ENCODE measurements at places on chromosomes 5 and 9.
A peak's percentile ranks its signal among the peaks of the same experiment; 100 is the strongest.

GRCh38 chr5:67490543-67491321 is 294.1 kb upstream of the CD180 start:
- DNase-seq: no peak

GRCh38 chr5:67679184-67679841 is 482.7 kb upstream of the CD180 start:
- DNase-seq: no peak

GRCh38 chr5:139486201-139486600 is 3.6 kb upstream of the STING1 start:
- no peak for DNase-seq

GRCh38 chr9:7273575-7273974 is 515.8 kb downstream of the KDM4C start:
- peak; percentile 39 for DNase-seq

- no peak for DNase-seq
Measured at GRCh38 chr5:172077664-172078425, 71.4 kb upstream of the FBXW11 start.

DNA sequence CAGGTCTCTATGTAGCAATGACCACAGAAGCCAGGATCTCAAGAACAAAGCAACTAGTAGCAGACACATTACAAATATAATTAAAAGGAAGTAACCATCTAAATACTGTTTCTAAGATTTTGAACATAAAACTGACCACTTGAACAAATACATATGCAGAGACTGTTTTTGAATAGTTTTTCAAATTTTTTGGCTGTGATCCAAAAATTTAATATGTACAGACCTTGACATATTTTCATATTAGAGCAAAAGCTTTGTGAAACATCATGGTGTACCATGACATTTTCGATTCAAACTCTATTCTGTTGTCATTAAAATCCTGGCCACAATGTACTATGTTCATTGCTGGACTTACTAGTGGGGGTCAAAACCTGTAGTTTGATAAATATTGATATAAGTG is 126.5 kb downstream of the NUDT12 start:
- DNase-seq: no peak

- no peak for DNase-seq
Measured at GRCh38 chr5:58381566-58381965, 78.3 kb downstream of the PLK2 start.

DNA sequence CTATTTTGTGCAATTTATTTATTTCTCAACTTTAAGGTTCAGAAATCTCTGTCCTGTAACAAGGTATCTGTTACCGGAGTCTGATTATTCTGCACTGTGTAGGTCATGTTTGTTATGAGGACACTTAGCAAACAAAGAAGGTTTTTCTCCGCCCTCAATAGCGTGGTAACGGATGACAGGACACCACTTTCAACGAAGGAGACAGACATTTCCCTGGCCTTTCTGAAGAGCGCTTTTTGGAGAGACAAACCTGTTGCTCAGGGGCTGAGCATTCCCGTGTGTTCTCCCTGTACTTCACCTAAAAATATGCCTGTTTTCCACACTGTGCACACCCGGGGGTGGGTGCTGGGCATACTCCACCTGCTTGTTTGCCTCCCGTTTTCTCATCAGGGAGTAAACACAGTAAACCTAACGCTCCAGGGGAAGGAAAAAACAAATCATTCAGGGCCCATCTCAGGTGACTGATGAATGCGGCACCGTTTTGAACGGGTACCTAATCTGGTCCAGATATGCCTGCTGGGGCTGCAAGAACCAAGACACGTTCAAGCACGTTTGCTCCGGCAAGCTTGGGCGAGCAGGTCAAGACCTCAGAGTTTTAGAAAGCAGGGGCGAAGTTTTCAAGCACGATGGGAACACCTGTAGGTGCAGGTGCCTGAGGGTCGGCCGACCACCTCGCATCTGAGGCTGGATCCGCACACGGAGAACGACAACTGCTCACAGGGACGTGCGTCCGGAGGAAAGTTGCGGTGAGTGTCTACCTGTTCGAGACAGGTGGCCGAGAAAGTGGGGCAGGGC is 859 bp downstream of the RETREG1 start:
- DNase-seq: no peak

- DNase-seq: no peak
Measured at GRCh38 chr9:71675105-71675856, 93.0 kb downstream of the CEMIP2 start.

- no peak for DNase-seq
Measured at GRCh38 chr9:124419832-124420489, 4.7 kb upstream of the PSMB7 start.

GRCh38 chr9:72577212-72577753 is 55.9 kb downstream of the TMC1 start:
- no peak for DNase-seq

GRCh38 chr5:111738118-111738517 is 18.9 kb downstream of the NREP start:
- no peak for DNase-seq

GRCh38 chr5:154524181-154524580 is 46.2 kb upstream of the HAND1 start:
- no peak for DNase-seq

DNA sequence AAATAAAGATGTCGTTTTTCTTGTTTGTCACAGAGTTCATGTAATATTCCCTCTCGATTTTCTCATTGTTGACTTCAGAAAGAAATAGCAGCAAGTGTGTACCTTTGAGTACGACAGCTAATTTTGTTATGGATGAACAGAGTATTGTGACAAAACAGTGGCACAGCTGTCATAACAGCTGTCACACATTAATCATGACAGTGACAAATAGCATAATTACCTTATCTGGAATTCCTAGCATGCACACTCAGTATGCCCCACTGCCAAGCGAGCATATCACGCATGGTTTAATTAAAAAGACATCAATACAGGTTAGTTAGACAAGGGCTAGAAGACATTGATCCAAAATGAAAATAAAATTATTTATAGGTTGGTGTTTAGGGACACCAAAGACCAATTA is 375.1 kb downstream of the SPATA31D1 start:
- DNase-seq: no peak

DNA sequence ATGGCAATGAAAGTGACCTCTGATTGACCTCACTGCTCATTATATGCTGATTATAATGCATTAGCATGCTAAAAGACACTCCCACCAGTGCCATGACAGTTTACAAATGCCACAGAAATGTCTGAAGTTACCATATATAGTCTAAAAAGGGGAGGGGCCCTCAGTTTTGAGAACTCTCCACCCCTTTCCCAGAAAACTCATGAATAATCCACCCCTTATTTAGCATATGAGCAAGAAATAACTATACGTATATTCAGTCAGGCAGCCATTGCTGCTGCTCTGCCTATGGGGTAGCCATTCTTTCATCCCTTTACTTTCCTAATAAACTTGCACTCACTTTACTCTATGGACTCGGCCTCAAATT is 163.1 kb downstream of the ESM1 start:
- DNase-seq: no peak

DNA sequence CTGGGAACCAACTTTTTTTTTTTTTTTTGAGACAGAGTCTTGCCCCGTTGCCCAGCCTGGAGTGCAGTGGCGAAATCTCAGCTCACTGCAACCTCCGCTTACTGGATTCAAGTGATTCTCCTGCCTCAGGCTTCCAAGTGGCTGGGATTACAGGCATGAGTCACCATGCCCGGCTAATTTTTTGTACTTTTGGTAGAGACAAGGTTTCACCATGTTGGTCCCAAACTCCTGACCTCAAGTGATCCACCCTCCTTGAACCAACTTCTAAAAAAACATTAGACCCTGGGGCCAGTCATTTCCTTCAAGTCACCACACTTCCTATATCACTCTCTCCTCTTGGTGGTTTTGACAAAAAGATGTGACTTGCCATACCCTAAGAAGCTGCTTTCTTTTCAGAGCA is 10.9 kb upstream of the SHROOM1 start:
- DNase-seq: no peak

DNA sequence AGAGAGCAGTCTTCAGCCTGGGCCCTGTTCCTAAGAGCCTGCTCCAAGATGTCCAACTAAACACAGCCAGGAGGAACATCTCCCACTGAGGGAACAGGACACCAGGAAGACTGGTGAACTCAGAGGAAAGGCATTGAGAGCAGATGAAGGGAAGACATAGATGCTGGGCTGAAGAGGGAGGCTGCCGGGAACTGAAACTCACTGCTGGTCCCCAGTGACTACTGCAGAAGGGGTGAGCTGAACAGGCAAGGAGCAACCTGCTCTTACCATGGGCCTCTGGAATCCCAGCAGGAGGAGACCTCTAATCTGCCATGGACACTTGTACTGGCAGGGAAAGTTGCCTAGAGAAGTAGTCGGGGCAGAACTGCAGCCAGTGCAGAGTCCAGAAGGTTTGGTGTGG is 95.7 kb downstream of the TRPM3 start:
- no peak for DNase-seq

DNA sequence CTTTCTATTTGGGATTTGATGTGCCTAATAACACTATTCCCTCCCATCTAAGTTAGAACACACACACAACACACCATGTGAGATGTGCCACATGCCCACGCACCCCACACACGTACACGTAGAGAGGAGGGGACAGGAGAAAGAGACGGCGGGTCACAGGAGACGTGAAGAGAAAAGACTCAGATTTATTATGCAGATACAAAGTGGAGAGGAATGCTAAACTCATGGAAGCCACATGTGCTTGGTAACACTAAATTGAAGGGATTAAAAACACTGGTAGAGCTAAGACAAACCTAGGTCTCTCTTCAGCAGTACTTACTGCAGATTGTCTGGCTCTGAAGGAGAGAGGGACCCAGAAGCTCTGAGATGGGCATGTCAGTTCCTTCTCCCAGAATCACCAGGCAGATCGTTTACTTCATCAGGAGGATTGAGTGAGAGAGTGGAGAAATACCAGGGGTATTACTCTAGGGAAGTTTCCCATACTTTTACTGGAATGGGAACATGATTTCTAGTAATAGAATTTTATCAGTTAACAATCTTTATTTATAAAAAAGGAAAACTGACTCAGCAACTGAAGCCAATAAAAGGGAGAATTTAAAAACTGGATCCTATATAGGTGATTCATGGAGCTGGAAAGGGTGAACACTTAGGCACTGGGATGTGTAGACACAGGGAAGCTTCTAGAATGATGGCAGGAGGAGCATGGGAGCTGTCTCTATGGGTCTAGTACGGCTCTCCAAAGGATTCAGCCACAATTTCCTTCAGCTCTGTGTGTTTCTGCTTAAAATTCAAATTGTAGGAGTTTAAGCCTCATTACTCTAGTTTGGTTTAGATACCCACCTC is 139.4 kb downstream of the MACIR start:
- no peak for DNase-seq

DNA sequence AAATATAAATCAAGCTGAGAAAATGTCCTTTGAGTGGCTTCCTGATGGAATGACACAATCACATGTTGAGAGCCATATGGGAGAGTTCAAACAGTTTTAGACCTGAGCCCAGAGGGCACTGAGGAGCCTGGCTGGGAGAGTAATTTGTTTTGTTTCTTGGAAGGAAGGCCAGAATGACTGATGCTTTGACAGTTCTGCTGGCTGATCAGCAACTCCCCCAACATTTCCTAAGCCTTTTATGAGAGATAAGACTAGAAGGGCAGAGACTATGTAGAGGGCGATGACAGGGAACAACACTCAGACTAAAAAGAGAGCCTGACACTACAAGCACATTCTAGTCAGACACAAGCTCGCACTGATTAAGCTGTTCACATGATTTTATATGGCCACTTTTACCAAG is 169.2 kb downstream of the COX7C start:
- DNase-seq: no peak

GRCh38 chr9:119709431-119709830 is 340.2 kb upstream of the BRINP1 start:
- no peak for DNase-seq

DNA sequence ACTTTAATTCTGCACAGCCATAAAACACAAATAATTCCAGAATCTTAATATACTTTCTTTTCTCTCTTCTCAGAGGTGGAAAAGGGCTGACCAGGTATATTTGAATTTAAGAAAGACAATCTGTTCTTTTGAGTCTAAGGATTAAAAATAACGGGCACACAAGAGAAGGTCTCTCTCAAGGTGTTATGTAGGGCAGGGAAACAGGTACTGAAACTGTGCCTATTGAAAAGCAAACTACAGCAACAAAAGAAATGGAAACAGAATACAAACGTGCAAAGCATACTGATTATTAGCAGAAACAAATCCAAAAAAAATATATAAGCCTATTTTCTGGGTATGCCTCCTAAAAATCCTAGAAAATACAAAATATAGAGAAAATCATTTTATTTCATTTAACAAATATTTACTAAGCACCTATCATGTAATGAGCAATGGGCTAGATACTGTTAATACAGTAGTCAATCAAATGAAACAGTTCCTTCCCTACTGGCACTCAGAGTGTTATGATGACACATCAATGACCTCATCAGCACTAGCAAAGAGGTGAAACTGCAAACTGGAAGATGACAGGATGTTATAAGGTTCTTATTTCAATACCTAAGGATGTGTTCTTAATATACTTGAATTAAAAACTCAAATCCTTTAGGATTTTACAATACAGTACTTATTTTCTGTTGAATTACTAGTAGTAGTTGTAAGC is 87.7 kb downstream of the AUH start:
- DNase-seq: no peak

DNA sequence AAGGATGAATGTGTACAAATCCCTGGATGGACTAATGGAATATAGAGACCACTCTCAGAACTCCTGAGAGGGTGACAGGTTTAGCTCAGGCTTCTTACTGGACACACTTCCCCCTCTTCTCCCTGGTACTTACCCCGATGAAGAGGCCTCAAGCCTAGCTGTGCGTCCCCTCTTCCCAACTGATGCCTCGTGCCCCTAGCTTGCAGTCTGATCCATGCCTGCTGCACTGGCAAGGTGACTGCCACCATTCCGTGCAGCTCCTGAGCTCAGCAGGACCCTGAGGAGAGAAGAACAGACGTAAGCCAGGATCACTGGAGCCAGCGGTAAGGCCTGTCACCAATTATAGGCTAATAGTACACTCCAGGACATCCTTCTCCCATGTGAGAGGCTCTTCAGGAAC is 5.5 kb upstream of the STOML2 start:
- DNase-seq: no peak

DNA sequence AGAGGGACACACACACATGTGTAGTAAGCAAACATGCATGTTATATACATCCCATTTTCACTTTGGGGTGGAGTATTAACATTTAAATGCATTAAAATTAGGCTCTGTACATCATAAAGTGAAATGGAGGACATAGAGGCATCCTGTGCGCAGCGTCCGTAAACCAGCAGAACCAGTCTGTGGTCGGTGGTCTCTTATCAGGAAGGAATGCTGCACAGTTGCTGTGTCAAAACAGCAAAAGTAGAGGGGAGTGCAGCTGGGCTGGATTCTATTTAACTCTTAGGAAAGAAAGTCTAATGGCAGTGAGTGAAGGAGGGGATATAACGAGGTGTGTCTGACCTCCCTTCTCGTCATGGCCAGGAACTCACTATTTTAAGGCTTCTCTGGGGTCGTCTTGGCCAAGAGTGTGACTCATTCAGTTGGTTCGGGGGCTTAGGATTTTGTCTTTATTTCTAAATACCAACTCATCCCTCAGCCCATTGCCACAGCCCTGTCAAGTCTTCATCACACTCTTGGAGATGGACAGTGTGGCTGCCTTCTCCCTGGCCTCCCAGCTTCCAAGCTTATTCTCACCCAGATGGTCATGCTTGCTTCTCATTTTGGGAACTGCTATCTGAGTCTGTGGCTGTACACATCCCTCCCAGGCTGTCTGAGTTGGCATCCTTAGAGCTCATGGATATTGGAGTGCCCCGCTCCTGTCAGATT is 20.1 kb upstream of the CXCL14 start:
- DNase-seq: no peak
